ENCODE measurements at places on chromosomes 3 and 15. TPM values are rescaled to one million over a fixed set of nuclear protein-coding genes. Genes with fewer than 3 reads are reported as not detected.

GRCh38 chr3:28334552-28334951 lies 14.0 kb upstream of the ZCWPW2 start:
- no peak overlapping the region for H3K4me3 ChIP-seq
- no peak for DNase-seq
- no peak overlapping the region for H3K27ac ChIP-seq
- H3K27me3 ChIP-seq = no peaks in the 10 kb centered on the region
- H3K4me1 ChIP-seq = peaks cover 4% of the 10 kb centered on the region

Gene LEKR1
- total RNA-seq = 1.0 TPM

- DNase-seq = no peak
- H3K27ac ChIP-seq = no peak overlapping the region
- H3K4me3 ChIP-seq = no peak overlapping the region
- no peaks in the 10 kb centered on the region for H3K4me1 ChIP-seq
- no peaks in the 10 kb centered on the region for H3K27me3 ChIP-seq
Observed at GRCh38 chr15:78329625-78330024, 10.5 kb upstream of the CRABP1 start.

Gene SLC27A2
- total RNA-seq = 0.22 TPM

DNA sequence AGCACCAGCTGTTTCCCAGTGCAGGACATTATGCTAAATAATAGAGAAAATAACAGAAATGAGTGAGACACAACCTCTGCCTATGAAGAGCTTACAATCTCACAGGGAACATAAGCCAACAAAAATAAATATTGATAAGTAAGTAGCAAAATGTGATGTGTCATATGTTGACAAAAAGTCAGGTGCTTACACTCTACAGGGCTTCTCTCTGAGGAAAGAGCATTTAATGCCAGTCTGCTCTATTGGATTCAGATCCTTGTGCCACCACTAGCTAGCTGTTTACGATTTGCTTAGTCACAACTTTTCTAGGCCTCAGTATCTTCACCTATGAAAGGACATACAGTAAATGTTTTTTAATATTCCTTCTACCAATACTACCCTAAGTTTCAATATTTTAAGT lies 500.9 kb upstream of the NAALADL2 start:
- H3K4me1 ChIP-seq = no peaks in the 10 kb centered on the region
- H3K36me3 ChIP-seq = no peaks in the 10 kb centered on the region
- DNase-seq = no peak

Gene PLSCR2
- not detected for total RNA-seq

Data from CD4-positive, alpha-beta T cell (primary cell).